Activated effector memory CD4-positive, alpha-beta T cell treated with anti-CD3 and anti-CD28 coated beads, Interleukin-2, amount 50 U/mL, for 16 hours (primary cell): ENCODE measurements at places on chromosomes 4 and X.

DNA sequence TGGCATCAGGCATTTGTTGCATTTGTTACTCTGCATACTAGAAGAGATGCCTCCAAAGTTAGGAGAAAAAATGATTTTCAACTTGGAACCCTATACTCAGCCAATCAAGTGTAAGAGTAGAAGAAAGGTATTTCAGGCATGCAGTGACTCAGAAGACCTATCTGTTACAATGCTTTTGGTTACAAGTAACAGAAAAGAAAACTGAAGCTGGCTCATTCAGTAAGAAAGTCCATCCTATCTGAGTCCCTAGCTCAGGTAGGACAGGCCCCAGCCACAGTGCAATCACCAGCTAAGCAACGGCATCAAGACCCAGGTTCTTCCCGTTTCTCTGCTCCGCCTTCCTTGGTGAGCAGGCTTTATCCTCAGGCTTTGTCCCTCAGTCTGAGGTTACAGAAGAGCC, 23.3 kb downstream of the MECP2 start:
- no peak for DNase-seq

GRCh38 chr4:168515222-168516011, 18.6 kb downstream of the PALLD start:
- no peak for DNase-seq

DNA sequence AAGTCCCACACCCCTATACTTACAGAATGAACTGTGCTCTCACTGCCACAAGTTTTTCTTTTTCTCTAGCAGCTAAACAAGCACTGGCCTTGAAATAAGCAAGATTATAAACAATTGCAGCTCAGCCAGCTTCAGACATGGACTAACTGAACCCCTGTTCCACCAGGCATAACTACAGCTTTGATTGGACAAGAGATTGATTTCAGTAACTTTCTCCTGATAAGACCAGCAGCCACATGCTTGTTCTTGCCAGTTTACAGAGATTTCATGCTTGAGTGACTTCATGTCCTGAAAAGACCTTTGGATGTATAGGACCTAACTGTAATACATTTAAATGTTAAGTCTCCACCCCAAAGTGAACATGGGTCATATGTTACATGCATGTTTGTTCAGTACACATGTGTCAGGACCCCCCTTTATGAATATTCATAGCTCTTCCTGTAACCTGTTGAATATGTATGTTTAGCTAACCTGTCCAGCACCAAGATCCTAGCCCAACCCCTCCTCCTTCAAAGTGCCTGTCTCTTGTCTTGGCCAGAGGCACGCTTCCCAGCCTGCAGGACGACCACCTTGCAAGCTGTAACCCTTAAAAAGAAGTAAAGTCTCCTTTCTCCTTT, 27.9 kb downstream of the ZNF275 start:
- DNase-seq, result no peak

DNA sequence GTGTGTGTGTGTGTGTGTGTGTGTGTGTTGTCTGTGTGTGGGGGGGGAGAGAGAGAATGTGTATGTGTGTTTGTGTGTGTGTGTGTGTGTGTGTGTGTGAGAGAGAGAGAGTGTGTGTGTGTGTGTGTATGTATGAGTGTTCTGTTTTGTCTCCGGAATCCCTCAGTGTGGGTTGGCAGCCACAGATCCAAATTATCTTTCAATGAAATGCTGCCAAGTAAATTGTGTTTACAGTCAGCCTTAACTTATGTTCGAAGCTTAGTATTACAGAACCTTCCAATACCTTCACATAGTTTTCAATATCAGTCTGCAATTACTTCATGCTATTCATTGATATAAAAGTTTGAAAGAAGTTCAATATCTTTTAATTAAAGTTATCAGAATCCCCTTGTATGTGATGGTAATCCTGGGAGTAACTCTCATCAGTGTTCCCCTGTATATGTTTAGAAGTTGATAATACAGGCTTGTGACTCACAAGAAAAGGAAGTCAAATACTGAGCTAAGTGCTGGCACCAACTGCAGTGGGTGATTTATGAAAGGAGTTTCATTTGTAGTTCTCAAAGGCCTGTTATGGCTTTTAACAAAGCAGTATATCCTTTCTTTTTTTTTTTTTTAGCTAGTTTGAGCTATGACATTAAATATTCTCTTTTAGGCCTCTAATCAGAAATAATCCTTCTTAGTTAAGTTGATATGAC, 51.6 kb upstream of the HTR2C start:
- DNase-seq, result no peak

- no peak for DNase-seq
These were observed 143.8 kb downstream of the FANCB start for GRCh38 chrX:14729058-14729457.

DNA sequence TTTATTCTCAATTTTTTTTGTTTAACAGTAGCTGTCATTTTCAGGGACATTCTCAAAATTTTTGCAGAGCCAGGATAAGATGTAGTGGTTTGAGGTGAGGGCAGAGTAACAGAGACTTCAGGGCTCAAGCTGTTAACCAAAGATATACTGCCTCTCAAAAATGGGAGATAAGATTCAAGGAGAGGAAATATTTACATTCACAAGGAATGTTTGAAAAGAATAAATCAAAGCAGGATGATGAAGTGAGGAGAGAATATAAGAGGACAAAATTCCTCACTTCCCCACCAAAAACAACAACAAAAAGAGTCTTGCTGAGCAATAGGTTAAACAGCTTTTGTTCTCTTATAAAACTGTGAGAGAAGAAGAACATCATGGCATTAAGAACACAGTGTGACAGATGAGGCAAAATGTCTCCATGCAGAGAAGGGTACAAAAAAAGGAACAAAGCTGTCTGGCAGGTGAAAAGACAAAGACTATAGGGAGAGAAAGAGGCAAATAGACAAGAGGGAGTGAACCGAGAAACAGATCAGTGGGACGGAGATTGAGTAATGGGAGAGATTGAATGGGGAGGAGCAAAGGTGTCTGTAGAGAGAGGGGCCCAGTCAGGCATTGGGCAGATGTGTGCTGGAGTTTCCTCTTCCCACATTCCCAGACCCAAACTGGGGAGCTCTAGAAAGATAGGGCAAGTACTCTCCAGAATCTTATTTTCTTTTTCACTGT, 106.1 kb upstream of the TMEM150C start:
- no peak for DNase-seq

DNA sequence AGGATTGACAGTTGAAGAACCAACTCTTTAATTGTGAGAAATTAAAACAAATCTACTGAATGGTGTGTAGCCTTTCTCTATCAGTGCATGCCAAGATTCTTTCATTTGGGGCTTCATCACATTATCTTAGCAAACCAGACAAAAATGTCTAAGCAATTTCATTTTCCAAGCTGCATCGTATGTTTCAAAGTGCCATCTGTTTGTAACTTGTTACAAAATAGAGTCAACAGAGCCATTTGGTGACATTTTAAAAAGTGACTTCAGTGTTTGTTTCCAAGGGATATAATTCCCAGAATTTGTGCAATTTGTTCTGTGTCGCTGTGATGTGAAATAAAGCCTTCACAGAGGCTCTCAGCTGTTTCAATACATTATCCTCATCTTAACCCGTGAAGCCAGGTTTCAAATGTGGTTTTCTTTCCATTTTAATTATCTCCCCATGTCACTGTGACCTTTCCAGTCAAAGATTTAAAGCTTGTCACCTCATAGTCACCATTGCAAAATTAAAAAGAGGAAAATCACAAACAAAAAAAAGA, 46.0 kb upstream of the C1QTNF7 start:
- DNase-seq, result no peak

DNA sequence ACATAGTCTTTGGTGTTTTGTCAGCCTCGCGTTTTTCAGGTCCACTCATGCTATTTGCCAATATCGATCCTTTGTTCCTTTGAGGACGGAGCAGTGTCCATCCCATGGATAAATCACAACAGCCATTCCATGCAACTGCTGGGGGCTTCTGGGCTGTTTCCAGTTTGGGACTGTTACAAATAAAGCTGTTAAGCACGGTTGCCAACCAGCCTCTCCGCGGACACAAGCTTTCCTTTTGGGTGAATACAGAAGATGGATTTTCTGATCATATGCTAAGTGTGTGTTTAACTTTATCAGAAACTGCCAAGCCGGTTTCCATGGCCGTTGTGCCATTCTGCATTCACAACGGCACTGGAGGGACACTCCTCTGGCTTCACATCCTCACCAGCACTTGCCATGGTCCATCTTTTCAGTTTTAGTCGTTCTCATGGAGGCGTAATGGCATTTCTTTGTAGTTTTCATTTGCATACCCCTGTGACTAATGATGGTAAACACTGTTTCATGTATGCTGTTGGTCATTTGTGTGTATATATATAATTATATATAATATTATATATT, 67.8 kb downstream of the ABLIM2 start:
- DNase-seq, result no peak

- DNase-seq, result no peak
These were observed 69.7 kb upstream of the MSANTD1 start for GRCh38 chr4:3179126-3179706.

DNA sequence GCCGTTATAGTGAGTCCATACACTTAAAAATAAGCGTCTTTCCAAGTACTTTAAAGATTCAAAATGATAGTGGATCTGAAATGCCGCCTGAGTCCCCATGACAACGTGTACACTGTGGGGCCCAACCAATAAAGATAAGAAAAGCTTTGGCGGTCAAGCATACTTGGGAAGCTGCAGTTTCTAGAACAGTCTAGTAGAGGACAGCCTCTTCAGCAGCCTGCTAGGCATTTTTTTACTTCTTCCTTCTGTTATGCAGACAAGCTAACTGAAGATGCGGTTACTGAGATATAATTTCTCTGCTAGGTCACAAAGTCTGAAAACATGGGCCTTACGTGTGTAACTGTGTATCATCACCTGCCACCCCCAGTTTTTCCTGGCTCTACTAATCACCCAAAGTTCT, 402 bp upstream of the UPRT start:
- DNase-seq, result no peak

GRCh38 chrX:63503541-63503940, 152.4 kb upstream of the SPIN4 start:
- no peak for DNase-seq

- DNase-seq, result no peak
These were observed 39.8 kb downstream of the HAND2 start for GRCh38 chr4:173490256-173490655.

DNA sequence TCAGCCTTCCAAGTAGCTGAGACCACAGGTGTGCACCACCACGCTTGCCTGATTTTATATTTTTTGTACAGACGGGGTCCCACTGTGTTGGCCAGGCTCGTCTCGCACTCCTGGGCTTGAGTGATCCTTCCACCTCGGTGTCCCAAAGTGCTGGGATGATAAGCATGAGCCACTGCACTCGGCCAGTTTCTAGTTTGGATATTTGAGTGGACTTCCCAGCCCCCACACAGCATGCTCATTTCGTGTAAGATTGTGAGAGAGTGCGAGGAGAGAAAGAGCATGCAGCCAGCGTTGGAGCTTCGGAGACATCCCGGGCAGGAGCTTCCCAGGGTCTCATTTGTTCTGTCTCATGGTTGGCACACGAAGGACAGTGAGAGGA, 31.8 kb downstream of the ARSD start:
- DNase-seq, result no peak

GRCh38 chr4:48064349-48064748, 47.8 kb downstream of the NIPAL1 start:
- DNase-seq, result no peak

DNA sequence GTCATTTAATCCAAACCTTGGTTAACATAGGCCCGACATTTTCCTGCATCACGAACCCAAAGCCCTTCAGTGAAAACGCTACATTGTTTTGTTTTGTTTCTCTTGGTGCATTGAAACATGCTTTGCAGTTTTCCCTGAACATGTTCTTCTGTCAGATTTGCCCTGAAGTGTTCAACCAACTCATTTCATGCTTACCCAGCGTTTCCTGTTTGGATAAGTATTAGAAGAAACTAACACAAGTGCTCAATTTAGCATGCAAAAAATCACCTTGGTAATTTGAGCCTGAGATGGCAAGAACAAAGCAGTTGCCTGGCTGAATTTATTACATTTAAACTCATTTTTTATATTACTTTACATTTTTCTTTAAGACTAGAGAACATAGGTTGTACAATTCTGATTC, 160.1 kb upstream of the VCX3A start:
- no peak for DNase-seq

GRCh38 chrX:2464677-2465166, 36.1 kb downstream of the DHRSX start:
- no peak for DNase-seq

GRCh38 chr4:182800216-182800515, 117.0 kb downstream of the DCTD start:
- no peak for DNase-seq

DNA sequence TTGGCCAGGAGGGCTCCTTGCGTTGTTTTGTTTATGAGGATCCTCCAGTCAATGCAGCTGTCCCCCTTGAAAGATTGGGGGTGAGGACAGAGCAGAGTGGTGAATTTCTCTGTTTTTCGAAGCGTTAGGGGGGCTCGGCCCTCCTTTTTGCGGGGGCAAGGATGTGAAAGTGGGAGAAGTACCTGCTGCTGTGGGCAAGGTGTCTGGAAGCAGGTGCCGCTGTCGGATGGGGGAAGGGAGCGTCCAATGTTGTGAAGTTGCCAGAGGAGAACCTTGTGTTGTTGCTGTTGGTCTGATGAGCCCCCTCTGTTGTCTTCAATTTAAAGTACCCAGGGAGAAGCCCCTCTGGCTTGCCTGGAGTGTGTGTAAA, 613 bp downstream of the GLRB start:
- DNase-seq, result no peak

- DNase-seq, result no peak
These were observed 45.2 kb upstream of the DCLK2 start for GRCh38 chr4:150033081-150033480.

DNA sequence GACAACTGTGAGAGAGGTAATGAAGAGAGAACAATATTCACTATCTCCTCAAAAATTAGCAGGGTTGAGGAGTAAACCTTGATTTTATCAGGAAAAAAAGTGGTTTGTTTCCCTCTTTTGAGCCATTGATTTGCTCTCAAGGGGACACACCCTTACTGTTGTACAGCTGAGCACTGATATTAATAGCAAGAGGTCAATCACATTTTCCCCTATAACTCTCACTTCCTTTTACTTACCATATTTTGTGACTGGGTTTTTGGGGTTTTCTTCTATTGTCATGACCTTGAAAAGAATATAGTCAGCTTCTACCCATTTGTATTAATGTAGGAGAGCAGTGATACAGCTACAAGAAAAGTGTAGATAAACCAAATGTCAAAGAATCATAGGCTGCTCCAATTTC, 70.2 kb upstream of the LONRF3 start:
- DNase-seq, result no peak

DNA sequence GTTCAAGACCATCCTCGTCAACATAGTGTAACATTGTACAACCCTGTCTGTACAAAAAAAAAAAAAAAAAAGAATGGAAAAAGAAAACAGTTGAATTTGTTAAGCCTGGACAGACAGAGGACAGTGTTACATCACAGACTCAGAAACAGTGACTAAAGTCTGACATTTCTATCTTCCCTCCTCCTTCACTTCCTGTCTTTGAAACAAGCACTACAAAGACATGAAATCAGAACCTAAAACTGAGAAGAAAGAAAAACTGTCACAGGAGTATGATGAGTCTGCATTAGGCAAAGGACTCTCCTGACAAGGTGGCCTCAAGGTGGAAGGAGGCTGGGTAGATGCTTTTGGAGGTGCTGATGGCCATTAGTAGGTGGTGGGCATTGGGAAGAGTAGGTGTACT, 126.7 kb downstream of the RBM47 start:
- DNase-seq, result no peak

- no peak for DNase-seq
These were observed 221.8 kb downstream of the KIT start for GRCh38 chr4:54879576-54879975.
